ENCODE measurements at places on chromosomes 2 and 18.

- no peak for DNase-seq
Measured at GRCh38 chr18:37341016-37341415, 224.6 kb downstream of the CELF4 start.

DNA sequence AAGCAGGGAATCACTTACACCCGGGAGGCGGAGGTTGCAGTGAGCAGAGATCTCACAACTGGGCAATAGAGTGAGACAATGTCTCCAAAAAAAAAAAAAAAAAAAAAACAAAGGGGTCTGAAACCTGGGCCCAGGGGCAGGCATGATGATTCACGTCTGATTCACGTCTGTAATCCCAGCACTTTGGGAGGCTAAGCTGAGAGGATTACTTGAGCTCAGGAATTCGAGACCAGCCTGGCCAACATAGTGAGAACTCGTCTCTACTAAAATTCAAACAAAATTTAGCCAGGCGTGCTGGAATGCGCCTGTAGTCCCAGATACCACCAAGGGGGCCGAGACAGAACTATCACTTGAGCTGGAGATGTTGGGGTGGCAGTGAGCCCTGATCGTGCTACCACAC, 30.3 kb downstream of the TEX44 start:
- DNase-seq, result no peak

GRCh38 chr2:193088026-193088425, 893.3 kb upstream of the TMEFF2 start:
- no peak for DNase-seq

- no peak for DNase-seq
Measured at GRCh38 chr2:112634153-112634873, 11.4 kb upstream of the SLC20A1 start.

DNA sequence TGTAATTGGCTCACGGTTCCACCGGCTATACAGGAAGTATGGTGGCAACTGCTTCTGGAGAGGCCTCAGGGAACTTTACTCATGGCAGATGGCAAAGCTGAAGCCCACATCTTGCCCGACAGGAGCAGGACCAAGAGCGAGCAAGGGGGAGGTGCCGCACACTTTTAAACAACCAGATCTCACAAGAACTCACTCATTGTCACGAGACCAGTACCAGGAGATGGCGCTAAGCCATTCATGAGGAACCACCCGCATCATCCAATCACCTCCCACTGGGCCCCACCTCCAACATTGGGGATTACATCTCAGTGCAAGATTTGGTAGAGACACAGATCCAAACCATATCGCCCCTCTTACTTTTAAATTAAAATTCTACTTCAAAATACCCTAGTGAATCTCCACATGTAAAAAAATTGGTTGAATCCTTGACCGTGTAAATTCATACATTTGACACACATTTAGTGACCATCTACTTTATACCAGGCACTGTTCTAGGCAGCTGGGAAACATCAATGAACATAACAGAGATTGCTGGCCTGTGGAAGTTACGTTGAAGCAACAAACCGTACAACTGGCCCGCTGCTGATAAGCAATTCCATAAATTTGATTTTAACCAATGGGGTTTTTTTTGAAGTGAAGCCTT, 87.6 kb downstream of the ALPK2 start:
- DNase-seq, result no peak

DNA sequence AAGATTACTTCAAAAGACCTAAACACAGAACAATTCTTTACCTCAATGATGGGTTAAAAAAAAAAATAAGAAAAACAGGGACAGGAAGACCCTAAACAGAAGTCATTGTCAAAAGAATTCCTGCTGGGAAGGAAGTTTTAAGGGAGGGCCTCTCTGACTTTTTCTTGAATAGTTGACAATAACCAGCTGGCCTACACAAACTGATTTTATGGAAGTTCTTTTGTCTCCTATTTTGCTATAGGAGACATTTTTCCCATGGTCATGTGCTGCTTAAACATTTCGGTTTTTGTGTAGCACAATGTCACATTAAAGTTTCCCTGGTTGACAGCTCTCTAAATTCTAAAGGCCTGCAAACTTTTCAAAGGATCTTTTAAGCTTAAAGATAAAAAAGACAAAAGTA, 55.3 kb downstream of the RFTN2 start:
- DNase-seq, result no peak

Measured in fibroblast of upper back skin (primary cell).